Activated T-cell treated with anti-CD3 and anti-CD28 coated beads, Interleukin-2, amount 50 U/mL, for 48 hours (primary cell): ENCODE measurements at places on chromosomes 6 and 20.
A peak's percentile ranks its signal among the peaks of the same experiment; 100 is the strongest.

DNA sequence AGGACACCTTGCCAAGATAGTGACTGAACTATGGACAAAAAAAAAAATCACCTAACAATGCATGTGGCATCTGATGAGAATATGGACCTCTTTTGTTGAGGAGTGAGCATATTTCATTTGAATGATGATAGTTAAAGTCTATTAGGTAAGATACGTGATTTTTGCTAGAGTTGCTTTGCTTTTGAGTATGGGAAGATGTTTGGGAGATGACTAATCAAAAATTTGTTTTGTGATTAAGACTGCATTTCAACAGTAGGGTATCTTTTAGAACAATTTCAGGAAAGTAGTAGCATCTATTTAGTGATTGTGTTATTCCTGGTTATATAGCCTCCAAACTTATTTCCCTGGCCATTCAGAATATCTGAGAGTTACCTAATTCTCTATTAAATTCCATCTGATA lies 878.6 kb upstream of the CITED2 start:
- no peak for DNase-seq

GRCh38 chr6:18380158-18380836 lies 6.9 kb upstream of the RNF144B start:
- DNase-seq, result no peak

DNA sequence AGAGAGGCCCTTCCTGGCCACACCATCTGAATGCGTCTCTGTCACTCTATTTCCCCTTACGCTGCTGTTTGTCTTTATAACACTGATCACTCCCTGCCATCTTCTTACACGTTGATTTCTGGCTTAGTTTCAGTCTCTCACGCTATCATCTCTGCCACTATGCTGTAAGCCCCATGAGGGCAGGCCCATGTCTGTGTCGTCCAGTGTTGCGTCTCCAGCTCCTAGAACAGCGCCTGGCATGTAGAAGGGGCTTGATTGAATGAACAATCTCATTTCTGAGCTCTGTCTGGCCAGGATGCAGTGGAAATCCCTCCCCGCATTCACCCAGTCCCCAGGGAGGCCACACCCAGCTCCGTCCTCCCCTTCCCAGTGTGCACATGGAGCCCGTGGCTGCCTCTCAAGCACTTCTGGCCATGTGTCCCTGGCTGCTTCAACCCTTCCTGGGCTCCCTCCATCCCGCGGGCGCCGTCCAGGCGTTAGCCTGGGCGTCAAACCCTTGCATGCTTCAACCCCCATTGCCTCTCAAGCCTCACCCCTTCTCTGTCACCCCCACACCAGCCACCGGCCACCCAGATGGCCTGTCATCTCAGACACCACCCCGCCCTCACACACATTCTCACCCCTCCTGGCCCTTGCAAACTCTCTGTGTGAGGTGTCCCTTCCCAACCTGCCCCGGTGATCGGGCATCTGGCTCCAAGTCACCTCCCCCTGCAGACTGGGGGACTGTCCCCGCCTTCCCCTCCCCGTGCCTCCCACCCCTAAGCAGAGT lies 71.1 kb downstream of the SRC start:
- no peak for DNase-seq

- DNase-seq, result no peak
Measured at GRCh38 chr20:46586724-46587123, 36.3 kb upstream of the OCSTAMP start.

GRCh38 chr6:142030115-142030619 lies 102.6 kb upstream of the GJE1 start:
- DNase-seq, result no peak

GRCh38 chr6:111951497-111952085 lies 78.3 kb upstream of the FYN start:
- DNase-seq, result no peak

GRCh38 chr6:45569210-45569945 lies 191.6 kb upstream of the SUPT3H start:
- DNase-seq, result no peak

GRCh38 chr20:24693466-24694156 lies 224.2 kb downstream of the SYNDIG1 start:
- DNase-seq, result no peak

DNA sequence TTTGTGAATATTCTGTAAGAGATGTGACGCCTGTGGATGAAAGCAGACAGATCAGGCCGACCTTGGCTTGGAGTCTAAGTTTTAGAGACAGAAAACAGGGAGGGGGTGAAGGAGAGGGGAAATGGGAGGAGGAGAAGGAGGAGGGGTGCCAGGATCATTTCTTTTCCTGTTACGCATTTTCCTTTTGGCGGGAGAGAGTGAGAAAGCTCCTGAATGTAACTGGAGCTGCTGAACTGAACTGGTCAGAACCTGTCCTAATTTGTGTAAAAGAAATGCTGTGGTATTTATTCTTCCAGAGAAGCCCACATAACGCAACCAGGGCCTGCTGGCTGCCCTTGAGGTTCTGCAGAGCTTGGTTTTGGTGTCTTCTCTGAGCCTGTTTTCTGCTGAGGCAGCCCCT lies 41.9 kb downstream of the UTRN start:
- no peak for DNase-seq

DNA sequence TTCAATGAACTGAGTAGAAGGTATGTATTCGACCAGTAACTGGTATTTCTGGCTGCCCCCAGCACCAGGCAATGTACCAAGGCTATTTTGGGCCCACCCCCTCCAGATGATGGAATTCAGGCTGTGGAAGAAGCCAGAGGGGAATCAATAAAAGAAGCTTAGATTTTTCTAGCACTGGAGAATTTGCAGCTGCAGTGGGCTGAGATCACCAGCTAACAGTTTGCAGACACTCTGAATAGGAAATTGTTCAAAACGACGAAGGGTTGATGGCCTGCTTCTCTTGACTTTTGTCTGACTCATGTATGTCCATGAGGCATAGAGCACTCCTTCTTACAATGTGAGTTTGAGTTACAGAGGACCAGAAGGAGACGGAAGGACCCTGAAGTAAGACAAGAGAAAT lies 32.4 kb upstream of the FBXO9 start:
- DNase-seq, result no peak

DNA sequence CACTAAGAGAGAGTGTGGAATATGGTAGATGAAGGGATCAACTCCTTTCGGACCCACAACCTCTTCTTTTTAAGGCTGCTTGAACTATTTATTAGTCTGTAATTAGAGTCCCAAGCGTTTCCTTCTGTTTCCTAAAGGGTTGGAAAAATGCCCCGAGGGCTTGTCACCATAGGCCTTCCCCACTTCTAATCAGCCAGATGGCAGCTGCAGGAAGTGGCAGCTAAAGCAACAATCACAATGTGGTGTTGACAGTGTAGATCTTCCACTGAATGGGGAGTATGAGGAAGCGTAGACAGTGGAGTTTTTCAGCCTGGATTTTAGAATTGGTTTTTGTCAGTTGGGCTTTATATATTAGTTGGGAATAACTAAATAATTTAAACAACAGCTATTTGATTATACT lies 40.6 kb downstream of the SLC35D3 start:
- no peak for DNase-seq

- no peak for DNase-seq
Measured at GRCh38 chr6:98593676-98594075, 240.7 kb upstream of the POU3F2 start.

DNA sequence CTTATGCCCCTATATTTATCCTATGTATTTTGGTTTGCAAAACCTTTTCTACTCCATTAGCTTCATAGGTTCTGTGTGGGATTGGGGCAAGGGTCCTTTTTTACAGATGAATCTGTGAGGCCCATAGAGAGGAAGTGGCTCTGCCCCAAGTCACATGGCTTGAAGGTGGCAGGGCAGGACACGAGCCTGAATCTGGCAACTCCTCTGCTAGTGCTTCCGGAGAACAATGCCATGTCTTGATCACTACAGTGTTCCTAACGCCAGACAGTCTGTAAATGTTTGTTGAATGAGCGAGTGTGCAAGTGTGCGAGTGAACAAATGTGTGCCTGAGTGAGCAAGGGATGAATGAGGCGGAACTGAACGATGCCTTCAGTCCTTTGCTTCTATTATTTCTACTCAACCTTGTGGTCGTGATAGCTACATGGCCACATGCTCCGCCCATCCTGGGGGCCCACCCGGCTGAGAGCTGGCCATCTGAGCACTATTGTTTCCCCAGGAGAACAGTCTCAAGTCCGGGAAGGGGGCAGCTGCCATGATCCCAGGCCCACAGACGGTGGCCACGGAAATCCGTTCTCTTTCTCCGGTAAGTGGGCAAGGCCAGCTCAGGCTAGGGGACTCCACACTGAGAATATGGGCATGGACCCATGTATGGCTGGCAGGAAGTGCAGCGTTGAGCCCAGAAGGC lies 17.8 kb upstream of the AAR2 start:
- no peak for DNase-seq

DNA sequence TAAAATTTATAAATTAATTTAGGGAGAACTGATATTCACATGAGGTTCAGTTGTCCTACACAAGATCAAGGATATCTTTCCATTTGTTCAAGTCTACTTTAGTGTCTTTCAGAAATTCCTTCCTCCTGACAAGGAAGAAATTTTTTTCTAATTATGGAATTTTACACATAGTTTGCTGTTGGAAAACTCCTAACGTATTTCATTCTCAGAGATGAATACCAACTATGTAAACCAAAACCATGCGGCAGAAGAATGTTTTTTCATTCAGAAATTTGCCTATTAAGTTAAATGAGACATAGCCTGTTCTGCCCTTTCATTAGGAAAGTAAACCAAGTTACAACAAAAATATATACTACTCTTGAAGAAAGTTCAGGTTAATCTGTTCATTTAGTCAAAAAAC lies 111.2 kb upstream of the PRDM1 start:
- no peak for DNase-seq

DNA sequence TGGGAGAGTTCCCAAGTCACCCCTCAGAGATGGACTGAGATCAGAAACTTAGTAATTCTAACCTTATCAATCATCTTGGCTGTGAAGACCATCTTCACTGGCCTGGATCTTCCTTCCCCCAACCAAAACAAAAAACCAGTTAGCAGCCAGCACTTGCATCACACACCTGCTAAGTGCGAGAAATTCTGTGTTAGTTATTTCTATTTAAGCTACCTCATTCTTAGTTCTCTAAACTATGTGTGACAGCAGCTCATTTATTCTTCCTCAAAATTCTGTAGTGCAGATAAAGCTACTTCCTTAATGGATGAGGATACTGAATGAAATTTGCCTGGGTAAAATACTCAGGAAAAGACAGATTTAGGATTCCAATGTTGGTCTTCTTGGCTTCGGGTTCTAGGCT lies 18.2 kb upstream of the TAGAP start:
- no peak for DNase-seq

GRCh38 chr6:86949771-86950170 lies 12.4 kb downstream of the HTR1E start:
- DNase-seq, result no peak

- DNase-seq, result no peak
Measured at GRCh38 chr6:16559071-16559470, 202.2 kb downstream of the ATXN1 start.

GRCh38 chr20:47710665-47711045 lies 74.6 kb downstream of the SULF2 start:
- no peak for DNase-seq

- no peak for DNase-seq
Measured at GRCh38 chr20:4946986-4947385, 54.3 kb downstream of the SLC23A2 start.

DNA sequence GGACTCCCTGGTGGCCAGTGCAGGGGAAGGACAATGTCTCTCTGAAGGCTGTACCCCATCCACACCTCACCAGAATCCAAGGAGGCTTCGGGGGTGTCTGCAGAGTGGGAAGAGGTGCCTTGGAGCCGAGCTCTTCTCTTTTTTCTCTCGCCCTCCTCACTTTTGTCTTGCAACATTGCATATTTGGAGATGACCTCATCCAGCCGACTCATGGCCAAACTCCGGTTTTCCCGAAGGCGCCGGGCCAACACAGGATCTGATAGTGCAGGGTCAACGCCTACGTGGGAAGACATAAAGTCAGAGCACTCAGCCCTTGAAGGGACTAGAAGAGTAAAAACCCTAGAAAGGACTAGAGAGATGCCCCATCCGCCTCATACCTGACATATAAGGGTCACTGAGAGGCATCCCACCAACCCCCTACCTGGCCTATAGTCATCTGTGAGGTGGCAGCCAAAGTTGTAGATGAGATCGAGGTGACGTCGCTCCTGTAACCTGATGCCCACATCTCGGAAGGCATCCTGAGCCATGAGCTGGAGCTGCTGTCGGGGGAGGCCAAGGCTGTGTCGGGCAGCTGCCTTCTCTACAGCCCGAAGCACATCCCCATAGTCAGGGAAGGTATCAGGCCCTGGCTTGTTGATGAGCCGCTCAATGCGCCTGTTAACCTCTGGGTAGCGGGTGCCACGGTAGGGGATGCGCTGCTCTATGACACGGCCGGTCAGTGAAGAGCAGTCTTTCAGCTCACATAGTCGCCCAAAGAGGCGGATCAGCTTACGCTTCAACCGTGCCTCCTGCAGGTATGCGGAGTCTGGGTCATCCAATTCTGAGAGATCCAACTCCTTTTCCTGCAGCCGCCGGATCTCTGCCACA lies 3.0 kb upstream of the ZBTB22 start:
- no peak for DNase-seq

DNA sequence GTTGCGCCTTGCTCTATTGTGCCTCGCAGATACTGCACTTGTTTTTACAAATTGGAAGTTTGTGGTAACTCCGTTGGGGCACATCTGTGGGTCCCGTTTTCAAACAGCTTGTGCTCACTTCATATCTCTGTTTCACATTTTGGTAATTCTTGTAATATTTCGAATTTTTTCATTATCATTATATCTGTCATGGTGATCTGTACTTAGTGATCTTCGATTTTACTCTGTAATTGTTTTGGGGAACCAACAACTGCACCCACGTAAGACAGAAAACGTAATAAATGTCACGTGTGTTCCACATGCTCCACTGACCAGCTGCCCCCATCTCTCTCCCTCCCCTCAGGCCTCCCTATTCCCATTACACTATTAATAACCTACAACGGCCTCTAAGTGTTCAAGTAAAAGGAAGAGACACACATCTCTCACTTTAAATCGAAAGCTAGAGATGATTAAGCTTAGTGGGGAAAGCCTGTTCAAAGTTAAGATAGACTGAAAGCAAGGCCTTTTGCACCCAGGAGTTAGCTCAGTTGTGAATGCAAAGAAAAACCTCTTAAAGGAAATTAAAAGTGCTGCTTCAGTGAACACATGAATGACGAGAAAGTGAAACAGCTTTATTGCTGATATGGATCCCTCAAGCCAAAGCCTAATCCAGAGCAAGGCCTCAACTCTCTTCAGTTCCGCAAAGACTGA lies 26.9 kb downstream of the TTLL2 start:
- peak; percentile 28 for DNase-seq

GRCh38 chr6:90370493-90370959 lies 73.9 kb upstream of the BACH2 start:
- no peak for DNase-seq

- DNase-seq, result no peak
Measured at GRCh38 chr6:106470316-106470715, 109.8 kb downstream of the CRYBG1 start.
